ENCODE measurements at places on chromosomes 12 and 14.

- no peak for DNase-seq
These were observed 16.1 kb upstream of the NUDT14 start for GRCh38 chr14:105197211-105197641.

GRCh38 chr14:102898298-102898697 is 24.2 kb upstream of the AMN start:
- DNase-seq = no peak

DNA sequence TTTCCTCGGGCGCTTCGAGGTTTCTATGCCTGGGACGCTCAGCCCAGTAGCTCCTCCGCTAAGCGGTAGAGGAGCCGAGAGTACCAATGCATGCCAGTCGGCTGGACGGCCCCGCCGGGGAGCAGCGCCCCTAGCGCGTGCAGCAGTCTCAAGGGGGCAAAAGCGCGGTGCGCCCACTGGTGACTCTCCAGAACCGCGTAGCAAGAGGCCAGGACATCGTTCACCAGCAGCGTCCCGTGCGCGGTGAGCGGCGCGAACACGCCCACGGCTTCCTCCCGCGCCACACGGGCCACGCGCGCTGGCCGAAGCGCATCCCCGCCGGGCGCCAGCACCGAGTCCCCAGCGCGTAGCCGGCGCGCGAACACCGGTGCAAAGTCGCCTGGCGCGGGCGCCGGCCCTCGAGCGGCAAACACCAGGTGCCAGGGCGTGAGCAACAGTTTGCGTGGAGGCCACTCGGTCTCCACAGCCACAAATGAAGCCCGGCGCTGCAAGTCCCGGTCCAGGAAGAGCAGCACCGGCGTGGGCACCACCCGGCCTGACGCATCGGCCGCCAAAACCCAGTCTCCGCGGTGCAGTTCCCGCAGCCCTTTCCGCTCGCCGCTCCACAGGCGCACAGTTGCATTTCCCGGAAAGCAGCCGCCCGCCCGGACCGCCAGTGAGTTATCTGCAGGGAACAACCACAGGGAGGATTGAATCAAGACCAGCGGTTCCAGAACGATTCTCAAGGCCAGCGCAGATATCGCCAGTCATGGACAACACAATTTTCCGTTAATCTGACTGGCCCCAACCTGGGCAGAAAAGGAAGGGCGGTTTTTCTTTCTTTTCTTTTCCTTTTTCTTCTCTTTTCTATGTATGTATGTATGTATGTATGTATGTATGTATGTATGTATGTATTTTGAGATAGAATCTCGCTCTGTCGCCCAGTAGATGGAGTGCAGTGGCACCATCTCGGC is 4.5 kb downstream of the DHH start:
- DNase-seq = peak; percentile 24

DNA sequence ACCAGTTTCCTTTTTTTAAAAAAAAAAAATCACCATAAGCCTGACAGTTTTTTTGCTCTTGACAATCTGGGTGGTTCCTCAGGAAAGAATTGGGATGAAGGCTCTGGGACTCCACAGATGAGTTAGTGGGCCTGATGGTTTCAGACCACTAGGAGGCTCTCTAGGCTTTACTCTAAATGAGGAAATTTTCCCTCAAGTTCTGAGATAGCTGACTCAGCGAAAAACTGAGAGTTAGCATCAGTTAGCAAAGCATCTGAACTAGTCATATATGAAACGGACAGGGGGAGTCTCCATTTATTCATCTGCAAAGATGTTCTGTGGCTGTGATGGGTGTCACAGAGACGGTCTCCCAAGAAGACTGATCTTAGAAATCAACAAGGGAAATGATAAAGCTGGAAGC is 314.3 kb upstream of the OR4E1 start:
- DNase-seq = no peak

DNA sequence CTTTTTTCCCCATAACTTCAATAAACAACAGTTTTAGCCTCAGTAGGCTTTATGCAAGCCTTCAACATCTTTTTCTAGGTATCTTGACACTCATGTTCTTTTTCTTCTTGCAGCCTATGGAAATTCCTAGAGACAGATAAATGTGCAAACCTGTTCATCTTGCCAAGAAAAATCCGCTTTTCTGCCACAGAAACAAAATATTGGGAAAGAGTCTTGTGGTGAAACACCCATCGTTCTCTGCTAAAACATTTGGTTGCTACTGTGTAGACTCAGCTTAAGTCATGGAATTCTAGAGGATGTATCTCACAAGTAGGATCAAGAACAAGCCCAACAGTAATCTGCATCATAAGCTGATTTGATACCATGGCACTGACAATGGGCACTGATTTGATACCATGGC is 295.9 kb downstream of the ZFP36L1 start:
- DNase-seq = no peak

GRCh38 chr12:99911967-99912366 is 72.8 kb downstream of the ANKS1B start:
- DNase-seq = no peak

- DNase-seq = no peak
These were observed 32.3 kb upstream of the EAPP start for GRCh38 chr14:34571771-34572170.
